ENCODE measurements at places on chromosomes 3 and 15. TPM values are rescaled to one million over a fixed set of nuclear protein-coding genes. Genes with fewer than 3 reads are reported as not detected.

DNA sequence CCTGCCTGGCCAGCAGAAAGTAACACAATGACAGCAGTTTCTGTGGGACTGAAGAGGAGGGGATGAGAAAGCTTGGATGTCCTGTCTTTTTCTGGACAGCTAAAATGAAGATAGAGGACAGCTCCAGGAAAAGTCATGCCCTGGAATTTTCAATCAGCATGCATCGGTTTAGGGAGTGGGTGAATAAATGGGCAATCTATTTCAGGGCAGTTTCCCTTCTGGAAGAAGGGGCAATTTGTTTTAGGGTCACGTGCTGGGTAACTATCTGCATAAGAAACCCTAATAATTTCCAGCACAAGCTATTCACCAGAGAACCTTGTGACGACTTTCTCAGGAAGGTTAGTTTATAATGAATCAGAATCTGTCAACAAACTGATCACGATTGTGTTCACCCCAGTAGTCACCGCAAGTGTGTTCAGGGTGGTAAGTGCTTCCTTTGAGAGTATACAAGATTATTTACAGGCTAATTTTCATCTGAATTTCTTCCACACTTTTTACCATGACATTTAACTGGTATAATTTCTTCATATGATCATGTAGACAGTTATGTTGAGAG, 318.0 kb upstream of the GBE1 start:
- DNase-seq: no peak

- no peak for DNase-seq
Observed at GRCh38 chr3:36444909-36445308, 64.6 kb downstream of the STAC start.

DNA sequence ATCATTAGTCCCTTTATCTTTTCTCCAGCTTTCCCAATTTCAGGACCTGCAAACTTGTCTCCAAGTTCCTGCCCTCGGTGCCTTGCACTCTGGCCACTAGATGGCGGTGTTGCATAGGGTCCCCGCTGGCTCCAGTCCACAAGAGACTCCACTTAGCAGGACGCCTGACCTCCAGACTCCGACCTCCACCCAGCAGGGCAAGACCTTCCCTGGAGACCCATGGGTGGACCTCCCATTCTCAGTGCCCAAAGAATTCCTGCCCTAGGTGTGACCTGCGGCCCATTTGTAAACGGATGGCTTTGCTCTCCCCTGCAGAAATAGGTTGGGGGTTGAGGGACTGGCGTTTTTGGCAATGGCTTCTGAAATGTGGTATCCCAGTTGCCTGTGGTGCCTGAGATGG, 82.6 kb downstream of the LSM3 start:
- peak; percentile 64 for DNase-seq

GRCh38 chr15:59154243-59154642, 49.3 kb downstream of the CCNB2 start:
- DNase-seq: no peak

DNA sequence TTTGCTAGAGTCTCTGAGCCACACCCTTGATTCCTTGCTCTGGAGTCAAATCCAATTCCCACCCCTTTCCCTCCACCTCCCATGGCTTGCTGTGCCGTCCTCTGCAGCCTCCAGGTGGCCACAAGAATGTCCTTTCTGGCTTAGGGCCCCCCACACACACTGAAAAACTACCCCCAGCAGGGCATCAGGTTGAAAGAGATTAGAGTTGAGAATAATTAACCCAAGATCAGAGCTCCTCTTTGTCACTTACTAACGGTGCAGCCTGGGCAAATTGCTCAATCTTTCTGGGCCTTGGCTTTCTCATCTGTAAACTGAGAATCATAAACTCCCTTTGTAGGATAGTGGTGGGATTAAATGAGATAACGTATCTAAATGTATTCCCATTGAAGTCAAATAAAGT, 78.5 kb downstream of the MRPL46 start:
- DNase-seq: no peak

GRCh38 chr3:168383573-168383972, 287.8 kb upstream of the GOLIM4 start:
- no peak for DNase-seq

- DNase-seq: no peak
Observed at GRCh38 chr3:39011191-39011736, 40.5 kb downstream of the SCN11A start.

DNA sequence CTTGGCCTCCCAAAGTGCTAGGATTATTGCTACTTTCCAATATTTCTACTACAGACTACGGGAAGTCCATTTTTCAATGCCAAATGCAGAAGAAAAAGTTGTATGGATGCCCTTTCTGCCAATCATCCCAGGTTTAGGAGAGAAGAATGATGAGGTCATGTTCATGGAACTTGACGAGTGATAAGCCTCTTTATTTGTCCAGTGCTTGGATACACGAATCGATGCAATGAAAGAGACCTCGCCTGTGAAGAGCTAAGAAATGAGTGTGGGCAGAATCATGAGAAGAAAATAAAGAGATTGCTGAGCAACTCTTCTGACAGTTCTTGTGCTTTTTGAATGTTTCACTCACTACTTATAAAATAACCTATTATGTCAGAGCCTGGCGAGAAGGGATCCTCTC, 996 bp upstream of the SLC28A1 start:
- DNase-seq: no peak

GRCh38 chr3:150850191-150850590, 55.0 kb downstream of the MINDY4B start:
- DNase-seq: no peak

DNA sequence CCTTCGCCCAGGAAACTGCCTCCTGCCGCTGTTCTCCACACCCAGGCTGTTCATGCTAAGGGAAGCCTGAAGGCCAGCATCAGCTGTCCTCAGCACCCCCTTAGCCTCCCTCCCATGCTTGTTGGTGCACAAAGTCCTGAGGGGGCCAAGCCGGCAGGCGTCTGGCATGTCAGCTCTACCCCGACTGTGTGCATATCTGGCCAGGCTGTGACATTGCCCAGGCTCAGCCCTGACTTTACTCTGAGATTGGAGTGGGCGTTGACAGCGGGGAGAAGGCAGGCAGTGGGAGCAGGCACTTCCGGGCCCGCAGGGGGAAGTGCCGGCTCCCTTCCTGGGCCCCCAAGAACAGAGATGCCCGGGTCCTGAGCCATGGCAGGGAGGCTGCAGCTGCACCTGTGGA, 492.2 kb downstream of the AGBL1 start:
- no peak for DNase-seq

GRCh38 chr3:56370991-56371775, 97.1 kb downstream of the ERC2 start:
- peak; percentile 23 for DNase-seq

DNA sequence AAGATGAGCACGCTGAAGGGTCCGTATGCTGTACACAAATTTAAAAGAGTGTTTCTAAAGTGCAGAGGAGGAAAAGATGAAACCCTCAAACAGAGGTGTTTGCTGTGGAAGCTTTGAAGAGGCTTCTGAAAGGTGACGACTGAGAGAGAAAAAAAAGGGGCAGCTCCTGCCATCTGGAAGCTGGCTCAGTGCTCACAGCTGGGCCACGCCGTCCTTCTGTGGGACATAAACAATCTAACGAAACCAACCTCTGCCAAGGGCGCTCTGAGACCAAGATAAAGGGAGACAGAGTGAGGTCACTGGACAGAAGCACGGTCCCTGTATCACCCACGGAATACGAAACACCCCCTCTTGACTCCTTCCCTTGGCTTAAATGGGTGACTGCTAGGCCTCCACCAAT, 96.3 kb upstream of the SLC6A6 start:
- no peak for DNase-seq

DNA sequence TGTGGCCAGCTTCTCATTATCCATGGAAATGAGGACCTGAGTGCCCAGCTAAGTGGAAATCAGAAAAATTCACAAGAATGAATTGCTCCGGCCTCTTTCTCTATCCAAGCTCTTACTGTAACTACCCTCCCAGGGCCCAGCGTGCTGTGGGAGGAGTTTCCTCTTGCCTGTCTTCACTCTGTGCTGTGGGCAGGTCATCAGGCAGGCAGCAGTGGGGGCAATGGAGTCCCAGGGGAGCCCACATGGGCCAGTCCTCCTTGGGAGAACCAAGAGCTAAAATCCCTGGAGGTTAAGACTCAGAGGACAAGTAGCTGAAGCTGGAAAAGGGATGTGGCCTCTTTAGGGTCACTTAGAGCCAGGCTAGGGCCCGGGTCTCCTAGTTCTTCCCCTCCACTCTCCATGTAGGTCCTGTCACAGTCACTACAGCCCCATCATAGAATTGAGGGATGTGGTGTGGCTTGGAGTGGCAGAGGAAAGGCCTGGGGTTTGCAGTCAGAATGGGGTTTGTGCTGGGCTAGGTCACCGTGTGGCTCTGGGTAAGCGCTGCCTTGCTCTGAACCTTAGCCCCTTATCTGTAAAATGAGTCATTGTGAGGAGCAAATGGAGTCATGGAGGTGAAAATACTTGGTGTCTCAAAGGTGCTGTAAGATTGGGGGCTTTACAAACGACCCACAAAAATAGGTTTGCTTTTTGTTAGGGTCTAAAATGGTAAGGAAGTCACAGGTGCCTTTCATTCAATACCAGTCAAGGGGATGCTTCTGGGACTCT, 3.7 kb downstream of the GASK1A start:
- no peak for DNase-seq

GRCh38 chr15:44069489-44069888, 125.6 kb downstream of the FRMD5 start:
- DNase-seq: no peak

DNA sequence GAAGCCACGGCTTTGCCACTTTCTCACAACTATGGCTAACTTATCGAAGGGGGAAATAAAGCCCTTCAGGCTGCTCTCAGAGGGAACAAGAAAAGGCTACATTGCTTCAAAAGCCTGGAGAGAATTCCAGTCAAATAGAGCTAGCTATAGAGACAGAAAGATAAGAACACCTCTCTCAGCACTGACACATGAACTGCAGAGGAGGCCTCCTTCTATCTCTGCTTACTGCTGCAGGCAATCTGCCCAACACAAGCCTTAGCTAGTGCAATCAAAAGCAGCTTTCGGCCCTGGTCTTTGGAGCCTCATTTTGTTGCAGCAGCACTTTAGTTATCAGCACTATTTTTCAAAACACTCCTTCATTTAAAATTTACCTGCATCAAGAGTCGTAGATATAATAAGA, 118.4 kb upstream of the ROBO1 start:
- peak; percentile 55 for DNase-seq

- no peak for DNase-seq
Observed at GRCh38 chr3:50524746-50525145, 21.3 kb upstream of the CACNA2D2 start.

DNA sequence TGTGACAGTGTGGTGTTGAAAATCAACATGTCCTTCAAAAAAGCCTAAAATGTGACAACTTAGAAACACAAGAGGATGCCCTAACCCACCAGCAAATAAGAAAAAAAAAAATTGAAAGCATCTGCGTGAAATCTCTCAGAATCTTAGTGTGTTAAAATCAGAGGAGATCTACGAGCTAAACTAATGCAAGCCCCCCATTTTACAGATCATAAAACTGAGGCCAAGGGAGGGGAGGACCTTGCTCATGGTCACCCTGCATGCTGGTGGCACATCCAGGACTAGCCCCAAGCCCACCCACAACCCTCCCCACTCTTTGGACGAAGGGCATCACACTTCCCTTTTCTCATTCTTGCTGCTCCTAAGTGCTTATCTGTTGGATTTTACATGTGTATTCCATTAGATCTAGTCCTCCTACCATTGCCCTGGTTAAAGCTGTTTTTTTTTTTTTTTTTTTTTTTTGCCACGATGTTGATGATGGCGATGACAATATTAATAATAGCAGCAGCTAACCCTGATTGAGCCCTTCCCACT, 29.1 kb upstream of the NOX5 start:
- no peak for DNase-seq

DNA sequence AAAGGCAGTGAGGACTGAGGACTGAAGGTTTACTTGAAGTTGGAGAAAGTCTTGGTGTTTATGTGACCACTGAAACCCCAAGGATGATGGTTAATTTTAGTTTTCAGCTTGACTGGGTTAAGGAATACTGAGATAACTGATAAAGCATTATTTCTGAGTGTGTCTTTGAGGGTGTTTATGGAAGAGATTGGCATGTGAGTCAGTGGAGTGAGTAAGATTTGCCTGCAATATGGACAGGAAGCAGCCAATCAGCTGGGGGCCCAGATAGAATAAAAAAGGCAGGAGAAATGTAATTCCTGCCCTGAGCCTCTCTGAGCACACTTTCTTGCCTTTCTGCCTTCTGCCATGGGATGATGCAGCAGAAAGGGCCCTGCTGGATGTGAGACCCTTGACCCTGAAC, 92.4 kb downstream of the KBTBD8 start:
- DNase-seq: no peak

DNA sequence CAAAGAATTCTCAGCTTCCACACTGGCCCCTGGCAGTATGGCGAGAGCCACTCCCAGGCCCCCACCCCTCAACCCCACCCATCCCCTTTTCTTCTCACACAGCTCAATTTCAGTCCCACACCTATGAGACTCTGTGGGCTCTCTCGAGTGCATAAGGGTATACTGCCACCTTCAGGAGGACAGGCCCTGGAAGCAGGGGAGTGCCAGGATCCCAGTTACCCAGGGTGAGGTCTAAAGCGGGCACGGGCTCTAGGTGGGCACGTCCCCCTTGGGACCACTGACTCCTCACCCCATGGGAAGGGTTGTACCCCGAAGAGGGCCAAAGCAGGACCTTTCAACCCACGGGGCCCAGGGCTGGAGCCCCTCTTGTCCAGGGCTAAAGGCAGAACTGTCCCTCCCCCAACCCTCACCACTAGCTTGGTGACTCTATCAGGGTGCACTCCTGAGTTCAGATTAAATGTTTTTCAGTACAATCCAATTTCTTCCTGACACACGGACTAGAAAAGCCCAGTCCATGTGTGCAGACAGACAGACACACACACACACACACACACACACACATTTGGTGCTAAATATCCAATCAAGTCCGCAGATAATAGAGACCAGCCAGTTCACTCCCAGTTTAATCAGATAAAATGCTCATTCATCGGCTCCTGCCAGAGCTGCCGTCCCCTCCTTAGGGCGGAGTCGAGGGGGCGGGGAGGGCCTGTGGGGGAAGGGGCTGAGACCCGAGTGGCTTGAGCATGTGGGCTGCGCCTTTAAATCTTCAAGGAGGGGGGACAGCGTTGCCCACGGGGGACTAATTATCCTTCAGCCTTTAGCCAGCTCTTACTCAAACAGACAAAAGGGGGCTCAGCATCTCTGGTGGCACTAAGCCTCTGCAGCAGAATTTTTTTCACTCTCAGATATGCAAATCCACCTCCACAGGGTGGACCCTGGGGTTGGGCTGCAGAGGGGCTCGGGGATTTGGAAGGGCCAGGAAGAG, 59.3 kb downstream of the CYP11A1 start:
- DNase-seq: peak; percentile 53

- DNase-seq: no peak
Observed at GRCh38 chr3:152260026-152260425, 8.7 kb upstream of the MBNL1 start.

Gene MAGEL2
- total RNA-seq: 4.6 TPM

Gene ZBBX
- total RNA-seq: 6.9 TPM

Gene PCYT1A
- 41.7 TPM for total RNA-seq

Gene SLC15A2
- 42.3 TPM for total RNA-seq

Gene LYZL4
- total RNA-seq: not detected

Gene GOLGA6D
- total RNA-seq: 0.10 TPM

Gene FBXL22
- total RNA-seq: 0.83 TPM

Gene SNX33
- total RNA-seq: 5.9 TPM

Gene PRKCD
- total RNA-seq: 2.9 TPM

Gene GRM2
- total RNA-seq: 1.5 TPM

Gene LRRC34
- total RNA-seq: 13.1 TPM
